NCI-H226 (cell line): ENCODE measurements at places on chromosomes 5 and 9.

DNA sequence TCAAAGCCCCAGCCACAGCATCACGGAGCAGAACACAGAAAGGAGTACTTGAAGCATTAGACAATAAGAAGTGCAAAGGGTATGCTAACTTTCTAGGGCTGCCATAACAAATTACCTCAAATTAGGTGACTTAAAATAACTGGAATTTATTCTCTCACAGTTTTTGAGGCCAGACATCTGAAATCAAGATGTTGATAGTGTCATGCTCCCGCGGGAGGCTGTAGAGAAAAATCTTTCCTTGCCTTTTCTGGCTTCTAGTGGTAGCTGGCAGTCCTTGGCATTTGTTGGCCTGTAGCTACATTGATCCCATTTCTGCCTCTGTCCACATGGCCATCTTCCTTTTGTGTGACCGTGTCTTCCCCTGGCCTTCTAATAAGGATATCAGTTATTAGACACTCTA is 51.9 kb upstream of the SPDL1 start:
- DNase-seq = no peak

DNA sequence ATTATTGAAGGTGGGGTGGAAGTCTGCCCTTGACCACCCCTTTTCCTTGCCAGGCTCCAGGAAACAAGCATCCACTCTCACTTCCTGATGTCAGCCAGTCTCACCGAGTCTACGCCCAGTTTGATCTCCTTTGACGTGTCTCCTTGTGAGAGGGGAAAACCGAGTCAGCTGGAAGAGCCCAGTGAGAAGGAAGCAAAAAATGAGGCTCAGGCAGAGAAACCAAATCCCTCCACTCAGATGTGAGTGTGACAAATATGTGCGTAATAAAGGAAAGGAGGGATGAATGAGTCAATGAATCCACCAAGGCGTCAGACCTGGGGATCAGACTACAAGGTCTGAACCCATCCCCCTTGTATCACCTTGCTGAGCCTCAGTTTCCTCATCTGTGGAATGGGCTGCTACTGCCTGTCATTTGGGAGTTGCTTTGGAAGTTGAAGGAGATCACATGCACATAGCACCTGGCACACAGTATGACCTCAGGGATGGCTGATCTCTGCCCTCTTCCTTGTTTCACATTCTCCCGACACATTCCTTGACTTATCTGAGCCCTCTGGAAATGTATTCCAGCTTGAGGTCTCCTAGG is 61.3 kb upstream of the XPA start:
- DNase-seq = no peak

DNA sequence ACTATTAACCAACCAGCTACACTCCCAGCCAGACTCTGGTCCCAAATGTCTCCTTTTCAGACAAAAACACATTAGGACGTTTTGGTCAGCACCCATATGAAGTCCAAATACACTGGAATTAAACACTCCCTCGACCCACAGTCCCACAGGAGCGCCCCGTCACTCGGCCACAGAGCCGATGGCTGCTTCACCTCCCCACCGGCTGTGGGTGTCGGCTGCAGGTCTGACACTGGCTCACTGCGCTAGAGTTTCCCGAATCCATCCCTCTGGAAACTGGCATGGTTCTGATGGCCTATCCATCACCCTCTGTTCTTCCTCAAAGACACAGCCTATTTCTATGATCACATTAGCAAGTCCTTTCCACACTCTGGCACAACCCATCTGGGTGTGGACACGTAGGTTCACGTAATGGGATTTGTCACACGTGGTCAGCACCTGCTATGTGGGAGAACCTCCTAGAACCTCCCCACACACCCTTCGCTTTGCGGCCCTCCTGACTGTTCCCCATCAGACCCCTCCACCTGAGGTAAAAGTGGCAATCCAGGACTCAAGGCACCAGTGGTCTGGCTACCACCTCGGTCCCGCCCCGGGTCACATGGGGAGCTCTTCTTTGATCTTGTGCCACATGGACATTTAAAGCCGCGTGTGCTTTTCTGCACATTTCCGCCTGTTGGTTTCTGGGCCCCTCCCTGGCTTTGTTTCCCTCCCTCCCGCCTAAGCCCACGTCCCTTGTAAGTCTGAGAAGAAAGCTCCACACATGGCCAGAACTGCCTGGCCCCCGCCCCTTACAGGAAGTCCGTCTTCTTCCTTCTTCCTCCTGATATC is 131.1 kb upstream of the PHYKPL start:
- DNase-seq = no peak

GRCh38 chr9:36739373-36740116 is 166.8 kb downstream of the MELK start:
- no peak for DNase-seq

- DNase-seq = peak; percentile 69
Observed at GRCh38 chr9:26292943-26293342, 599.7 kb downstream of the CAAP1 start.

GRCh38 chr5:63401436-63402046 is 560.7 kb downstream of the HTR1A start:
- no peak for DNase-seq

DNA sequence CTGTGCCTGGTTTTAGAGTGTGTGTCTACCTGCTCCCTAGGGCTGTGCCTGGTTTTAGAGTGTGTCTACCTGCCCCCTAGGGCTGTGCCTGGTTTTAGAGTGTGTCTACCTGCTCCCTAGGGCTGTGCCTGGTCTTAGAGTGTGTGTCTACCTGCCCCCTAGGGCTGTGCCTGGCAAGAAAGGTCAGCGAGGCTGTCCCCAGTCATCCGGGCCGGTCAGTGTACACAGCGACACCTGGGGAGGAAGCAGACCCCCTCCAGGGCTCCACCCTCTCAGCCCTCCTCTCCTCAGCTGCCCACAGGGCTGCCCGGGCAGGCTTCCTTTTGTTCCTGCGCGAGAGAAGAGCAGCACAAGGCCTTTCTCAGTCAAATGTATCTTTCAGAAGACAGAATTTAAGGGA is 4.1 kb downstream of the NRARP start:
- no peak for DNase-seq
